ENCODE measurements at places on chromosomes 13 and 19.

GRCh38 chr13:28707629-28708427 lies 10.9 kb downstream of the SLC46A3 start:
- DNase-seq = no peak

GRCh38 chr13:37510441-37510840 lies 88.1 kb downstream of the POSTN start:
- DNase-seq = no peak

GRCh38 chr13:75825594-75825993 lies 189.5 kb downstream of the LMO7 start:
- DNase-seq = no peak

DNA sequence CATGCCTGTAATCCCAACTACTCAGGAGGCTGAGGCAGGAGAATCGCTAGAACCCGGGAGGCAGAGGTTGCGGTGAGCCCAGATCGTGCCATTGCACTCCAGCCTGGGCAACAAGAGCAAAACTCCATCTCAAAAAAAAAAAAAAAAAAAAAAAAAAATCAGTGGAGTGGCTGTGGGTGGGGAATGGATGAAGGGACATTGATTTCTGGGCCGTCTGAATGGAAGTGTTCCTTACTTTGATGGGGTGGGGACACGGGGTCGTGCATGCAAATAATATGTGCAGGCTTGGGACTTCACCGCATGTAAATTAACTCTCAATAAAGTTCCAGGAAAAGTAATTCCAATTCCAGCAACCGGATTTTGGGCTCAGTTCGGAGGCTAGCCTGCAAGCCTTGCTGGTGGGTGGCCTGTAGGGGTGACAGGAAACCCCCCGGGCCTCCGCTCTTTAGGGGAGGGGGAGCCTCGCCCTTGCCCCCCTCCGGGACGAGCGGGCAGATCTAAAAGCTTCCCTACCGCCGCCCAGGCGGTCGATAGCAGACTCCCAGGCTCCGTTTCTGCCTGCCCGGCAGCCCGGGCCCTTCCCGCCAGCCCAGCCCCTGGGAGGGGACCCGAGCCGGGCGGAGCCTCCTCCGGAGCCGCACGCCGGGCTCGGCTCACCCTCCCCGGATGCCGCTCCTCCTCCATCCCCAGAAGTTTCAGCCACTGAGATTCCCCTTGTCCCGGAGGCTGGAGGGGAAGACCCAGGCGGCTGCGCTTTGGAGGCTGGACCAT lies 48.0 kb upstream of the ADGRE5 start:
- no peak for DNase-seq

DNA sequence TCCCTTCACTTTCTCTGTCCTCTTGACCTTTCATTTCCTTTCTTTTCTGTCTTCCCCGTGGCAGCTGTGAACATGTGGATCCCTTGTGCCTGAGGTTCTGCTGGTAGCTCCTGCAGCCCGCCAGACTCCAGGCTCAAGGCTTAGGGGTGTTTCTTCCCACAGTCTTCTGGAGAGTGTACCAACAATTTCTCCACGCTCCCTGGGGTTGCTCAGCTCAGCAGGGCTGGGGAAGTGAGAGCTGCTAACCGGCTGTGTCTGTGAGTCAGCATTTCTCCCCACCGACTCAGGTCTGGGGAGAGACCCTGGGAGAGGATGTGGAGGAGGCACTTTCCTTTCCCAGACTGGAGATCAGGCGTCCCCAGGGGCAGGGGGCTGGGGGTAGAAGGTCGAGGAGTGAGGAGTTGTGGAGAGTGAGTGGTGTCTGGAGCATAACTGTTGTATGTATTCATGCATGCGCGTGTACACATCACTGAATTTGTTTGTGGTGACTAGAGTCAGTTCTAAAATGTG lies 193.6 kb downstream of the KCNRG start:
- DNase-seq = no peak

DNA sequence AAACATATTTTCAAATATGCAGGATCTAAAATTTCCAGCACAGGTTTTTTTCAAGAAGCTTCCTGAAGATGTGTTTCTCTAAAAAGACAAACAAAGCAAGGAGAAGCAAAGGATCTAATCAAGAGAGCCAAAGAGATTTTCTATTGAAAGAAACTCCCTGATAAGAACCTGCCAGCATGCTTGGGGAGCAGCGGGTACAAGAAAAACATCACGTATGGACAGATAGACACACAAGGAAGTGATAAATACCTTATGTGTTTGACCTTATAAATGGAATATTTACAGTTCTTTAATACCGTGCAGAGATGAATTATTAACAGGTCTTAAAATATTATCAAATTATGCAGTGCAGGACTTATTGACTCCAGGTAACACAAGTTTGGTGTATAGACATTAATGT lies 562.1 kb downstream of the DACH1 start:
- DNase-seq = no peak

DNA sequence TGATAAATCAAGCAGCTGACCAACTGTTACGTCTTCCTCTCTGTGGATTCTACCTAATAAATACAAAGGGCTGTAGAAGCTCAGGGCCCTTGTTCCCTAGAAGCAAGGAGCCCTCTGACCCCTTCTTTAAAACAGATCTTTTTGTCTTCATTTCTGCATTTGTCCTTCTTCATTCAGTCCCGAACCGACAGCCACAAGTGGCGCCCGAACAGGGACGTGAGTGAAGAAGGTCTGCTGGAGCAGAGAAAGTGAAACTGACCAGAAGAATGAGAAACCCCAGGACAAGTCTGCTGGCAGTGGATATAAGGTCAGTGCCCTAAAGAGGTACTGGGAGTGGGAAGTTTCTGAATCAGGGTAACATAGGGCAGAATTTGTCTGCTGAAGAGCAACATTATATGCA lies 13.1 kb downstream of the ZNF773 start:
- no peak for DNase-seq

DNA sequence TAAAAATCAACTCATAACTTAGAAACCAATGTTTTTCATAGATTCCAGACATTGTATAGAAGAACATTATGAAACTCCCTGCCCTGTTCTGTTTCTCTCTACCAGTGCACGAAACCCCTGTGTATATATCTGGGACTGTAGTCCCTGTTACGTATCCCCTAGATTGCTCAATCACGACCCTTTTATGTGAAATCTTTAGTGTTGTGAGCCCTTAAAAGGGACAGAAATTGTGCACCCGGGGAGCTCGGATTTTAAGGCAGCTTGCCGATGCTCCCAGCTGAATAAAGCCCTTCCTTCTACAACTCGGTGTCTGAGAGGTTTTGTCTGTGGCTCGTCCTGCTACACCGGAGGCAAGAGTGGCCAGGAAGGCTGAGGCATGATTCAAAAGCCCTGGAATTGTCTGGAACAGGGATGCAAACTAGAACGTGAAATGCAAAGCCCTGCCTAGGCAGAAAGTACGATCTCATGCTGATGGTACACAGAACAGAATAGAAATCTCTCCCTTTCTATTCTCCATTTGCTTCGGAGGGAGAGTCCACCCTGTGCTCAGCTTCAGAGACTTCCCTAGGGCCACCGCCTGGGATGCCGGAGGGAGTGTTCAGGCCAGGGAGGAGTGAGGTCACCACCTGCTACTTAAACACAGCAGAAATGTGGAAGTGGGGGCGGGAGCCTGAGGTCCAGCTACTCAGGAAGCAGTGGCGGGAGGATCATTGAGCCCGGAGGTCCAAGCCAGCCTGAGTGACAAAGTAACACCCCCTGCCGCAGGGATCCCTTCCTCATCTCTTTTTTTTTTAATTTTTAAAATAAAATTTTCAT lies 758 bp upstream of the ZNF888 start:
- DNase-seq = no peak

GRCh38 chr13:47175172-47175866 lies 278.5 kb upstream of the HTR2A start:
- no peak for DNase-seq

- no peak for DNase-seq
These were observed 816.2 kb upstream of the ATXN8OS start for GRCh38 chr13:69291292-69291906.

GRCh38 chr19:7200736-7201135 lies 93.5 kb downstream of the INSR start:
- no peak for DNase-seq

- DNase-seq = no peak
These were observed at the start of gene FFAR2 for GRCh38 chr19:35447606-35448469. Gene FFAR2 (plus strand): TSS chr19:35448257. CDS start chr19:35449715, 1,458 bp downstream.

- DNase-seq = no peak
These were observed 9.4 kb downstream of the NAPA start for GRCh38 chr19:47505506-47505905.

DNA sequence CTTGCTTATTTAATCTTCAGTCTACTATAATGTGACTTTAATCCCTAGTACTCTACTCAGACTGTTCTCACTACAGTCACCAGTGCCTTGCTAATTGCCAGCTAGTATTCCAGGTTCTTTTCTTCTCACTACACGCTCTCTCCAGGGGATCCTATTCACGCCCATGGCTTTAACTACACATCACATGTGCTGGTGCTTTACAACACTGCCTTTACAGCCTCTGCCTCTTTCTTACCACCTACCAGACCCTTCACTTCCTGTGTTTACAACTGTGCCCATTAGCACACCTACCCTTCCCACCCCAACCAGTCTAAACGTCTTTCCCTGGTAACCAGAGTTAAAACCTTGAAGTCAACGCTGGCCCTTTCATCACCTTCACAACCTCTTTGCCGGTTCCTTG lies 249.5 kb downstream of the DNAJC15 start:
- DNase-seq = no peak

- DNase-seq = no peak
These were observed at the start of gene ETFB for GRCh38 chr19:51365965-51366388. Gene ETFB (minus strand): TSS chr19:51366388. CDS start chr19:51366326, 62 bp downstream.

DNA sequence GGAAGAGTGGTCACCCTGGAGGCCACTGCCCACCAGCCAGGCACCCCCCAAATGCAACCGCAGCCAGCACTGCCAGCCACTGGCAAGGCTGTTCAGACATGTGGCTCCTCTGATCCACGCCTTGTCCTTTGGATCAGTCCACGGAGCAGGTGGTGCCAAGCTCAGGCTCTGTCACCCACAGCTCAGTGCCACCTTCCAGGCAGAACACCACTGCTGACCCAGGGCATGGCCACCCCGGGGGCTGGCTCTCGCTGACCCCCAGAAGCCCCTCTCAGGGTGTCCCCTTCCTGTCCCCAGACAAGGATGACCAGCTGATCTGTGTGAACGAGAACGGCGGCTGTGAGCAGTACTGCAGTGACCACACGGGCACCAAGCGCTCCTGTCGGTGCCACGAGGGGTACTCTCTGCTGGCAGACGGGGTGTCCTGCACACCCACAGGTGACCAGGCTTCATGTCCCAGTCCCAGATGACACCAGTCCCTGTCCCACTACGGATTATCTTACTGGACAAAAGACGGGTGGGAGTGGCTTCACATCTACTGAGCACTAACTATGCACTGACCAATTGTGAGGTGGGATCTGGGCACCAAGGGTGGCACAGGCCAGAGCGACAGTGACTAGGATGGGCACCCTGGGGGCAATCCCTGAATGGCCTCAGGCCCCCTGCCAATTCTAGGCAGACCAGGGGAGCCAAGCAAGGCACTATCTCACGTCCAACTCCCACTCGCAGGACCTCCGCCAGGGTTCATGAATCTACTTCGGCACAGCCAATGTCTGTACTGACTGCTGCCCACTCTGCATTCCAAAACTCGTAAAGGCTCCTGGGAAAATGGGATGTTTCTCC lies 7.0 kb upstream of the F10 start:
- peak; percentile 38 for DNase-seq

GRCh38 chr13:107736731-107737130 lies 478.6 kb downstream of the LIG4 start:
- no peak for DNase-seq

Measured in RWPE2 (cell line).